Pulmonary artery endothelial cell (primary cell): ENCODE measurements at places on chromosomes 6 and 20. TPM values are rescaled to one million over a fixed set of nuclear protein-coding genes. Genes with fewer than 3 reads are reported as not detected.
A peak's percentile ranks its signal among the peaks of the same experiment; 100 is the strongest.

Gene CLVS2
- total RNA-seq = not detected in 2 replicates

Gene IDH3B
- total RNA-seq = 121 and 141 TPM in 2 replicates

GRCh38 chr20:11895861-11896387, 21.8 kb upstream of the BTBD3 start:
- no peak for DNase-seq

Gene HRH3
- total RNA-seq = not detected in 2 replicates

DNA sequence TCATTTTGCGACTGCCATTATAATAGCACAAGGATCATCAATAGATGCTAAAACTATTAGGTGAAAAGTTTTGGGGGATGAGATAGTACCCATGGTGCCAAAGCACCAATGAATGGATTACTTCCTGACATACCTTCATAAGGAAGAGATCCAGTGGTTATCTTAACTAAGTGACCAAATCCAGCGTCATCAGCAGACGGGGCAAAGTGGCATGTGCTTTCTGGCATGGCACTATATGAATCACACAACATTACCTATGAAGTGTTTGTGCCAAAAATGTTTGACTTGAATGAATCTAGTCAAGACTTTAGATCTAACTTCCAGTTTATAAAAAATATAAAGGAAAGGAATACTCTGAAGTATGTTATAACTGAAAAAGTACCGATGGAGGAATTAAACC, 10.8 kb downstream of the TRIM26 start:
- DNase-seq = no peak

Gene CFAP61
- not detected in 2 replicates for total RNA-seq

Gene TP53INP2
- total RNA-seq = 3.4 TPM in 2 replicates

DNA sequence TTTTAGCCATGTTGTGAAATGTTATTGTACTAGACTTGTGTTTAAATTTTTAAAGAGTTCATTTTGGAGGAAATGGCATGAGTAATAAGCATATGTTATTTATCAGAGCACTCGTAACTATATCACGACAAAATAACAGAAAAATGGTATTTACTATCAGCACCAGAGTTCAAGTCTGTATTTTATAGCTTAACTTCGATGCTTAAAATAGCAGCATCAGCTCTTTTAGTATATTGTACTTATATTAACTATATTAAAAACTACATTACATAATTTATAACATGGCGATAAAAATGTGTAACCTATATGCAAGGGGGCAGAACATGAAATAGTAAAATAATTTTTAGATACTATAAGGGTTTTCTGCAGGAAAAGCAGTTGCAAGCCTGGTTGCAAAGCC, 52.9 kb downstream of the ABRACL start:
- no peak for DNase-seq

DNA sequence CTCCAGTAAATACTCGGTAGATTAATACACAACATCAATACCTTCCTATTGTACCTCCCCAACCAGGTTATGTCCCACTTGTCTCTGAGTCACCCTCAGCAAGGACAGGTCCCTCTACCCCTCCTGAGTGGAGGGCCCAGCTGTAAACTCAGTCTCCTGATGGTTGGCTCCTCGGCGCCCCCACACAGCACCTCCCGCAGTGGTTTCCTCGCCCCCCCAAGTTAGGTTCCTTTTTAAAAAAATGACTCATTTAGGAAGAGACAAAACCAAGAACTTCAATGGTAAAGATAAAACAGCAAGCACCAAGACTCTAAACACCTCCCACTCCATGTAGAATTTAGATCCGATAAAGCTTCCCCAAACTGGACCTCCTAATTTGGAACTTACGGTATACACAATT, 83.5 kb downstream of the TRERF1 start:
- no peak for DNase-seq

Gene DAAM2
- 0.04 and 0.07 TPM in 2 replicates for total RNA-seq

Gene SMLR1
- not detected in 2 replicates for total RNA-seq

Gene CENPQ
- total RNA-seq = 6.3 and 8.2 TPM in 2 replicates

DNA sequence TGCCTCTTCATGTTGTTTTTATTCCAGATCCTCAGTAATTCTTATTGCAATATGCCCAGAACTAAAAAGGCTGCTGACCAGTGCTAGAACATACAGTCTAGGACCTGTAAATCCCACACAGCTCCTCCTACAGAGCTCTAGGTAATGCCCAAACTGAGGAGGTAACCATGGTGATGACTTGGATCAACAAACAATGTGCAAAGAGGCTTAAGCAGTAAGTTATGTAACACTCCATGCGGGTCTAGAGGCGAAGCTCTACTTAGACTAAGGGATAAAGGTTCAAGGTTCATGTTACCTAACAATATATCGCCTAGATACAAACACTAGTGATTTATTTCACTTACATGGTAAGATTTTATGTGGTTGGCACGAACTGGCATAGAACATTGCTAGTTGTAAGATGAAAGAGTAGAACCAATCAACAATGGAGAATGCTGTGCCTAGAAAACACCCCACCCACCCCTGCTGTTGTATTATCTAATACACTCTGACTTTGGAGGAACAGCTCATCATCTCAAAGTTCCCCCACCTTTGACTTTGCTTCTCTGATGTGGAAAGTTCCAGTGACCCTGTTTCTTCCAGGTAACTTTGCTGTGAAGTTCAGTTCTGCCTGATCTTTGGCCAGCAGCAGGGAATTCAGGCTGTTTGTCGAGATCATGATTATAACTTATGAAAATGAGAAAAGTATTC, 242.4 kb downstream of the ALDH8A1 start:
- DNase-seq = no peak

Gene FAM209A
- not detected in 2 replicates for total RNA-seq

DNA sequence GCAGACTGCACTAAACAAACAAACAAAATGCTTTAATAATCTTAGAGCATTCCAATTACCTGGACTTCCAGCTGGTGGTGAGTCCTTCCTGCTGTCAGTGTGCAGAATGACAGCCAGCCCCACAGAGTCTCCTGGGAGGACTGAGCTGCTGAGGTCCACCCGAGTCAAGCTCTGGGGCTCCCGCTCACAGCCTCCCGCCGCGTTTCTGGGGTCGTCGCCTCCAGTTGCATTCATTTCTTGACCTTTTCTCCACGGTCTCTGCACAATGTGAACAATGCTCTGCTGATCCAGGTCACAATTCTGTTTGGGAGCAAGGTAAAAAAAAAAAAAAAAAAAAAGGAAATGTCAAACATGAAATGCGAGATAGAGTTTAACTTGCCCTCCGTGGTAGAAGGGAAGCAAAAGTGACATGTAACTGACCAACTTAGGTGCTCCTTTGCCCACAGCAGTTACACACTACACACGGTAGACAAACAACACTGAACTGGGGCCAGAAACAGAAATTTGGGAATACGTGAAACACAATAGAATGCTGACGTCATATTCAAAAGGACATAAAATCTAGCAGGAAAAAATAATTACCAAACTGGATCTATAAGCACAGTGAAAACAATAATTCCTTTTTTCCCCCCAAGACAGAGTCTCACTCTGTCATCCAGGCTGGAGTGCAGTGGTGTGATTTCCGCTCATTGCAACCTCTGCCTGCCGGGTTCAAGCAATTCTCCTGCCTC, 464.9 kb downstream of the PRKN start:
- no peak for DNase-seq

GRCh38 chr6:40408786-40409542, 178.2 kb downstream of the LRFN2 start:
- DNase-seq = no peak

GRCh38 chr20:4813863-4814695, 92.4 kb downstream of the PRND start:
- DNase-seq = peak; percentile 57

DNA sequence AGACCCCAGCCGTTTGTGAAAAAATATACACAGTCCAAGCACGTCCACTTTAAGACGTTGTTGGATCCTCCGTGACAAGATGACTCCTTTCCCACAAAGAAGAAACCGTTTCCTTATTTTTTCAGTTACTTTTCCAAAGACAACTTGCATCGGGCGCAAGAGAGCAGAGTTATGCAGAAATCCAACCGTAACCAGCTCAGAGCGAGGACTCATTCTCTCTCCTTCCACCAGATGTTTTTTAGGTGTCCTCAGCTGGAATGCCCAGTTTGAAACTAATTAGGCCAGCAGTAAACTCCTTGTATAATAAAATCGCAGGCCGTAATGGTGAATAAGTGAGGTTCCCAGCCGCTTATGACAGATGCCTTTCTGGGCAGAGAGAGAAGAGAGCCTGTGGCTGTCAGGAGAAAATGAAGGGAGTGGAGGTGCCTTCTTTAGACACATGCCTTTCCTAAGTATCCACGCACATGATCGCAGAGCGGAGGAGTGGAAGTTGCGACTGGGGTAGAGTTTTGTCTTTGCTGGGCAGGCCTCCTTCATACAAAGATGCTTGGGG, 2.8 kb downstream of the EYA2 start:
- no peak for DNase-seq

DNA sequence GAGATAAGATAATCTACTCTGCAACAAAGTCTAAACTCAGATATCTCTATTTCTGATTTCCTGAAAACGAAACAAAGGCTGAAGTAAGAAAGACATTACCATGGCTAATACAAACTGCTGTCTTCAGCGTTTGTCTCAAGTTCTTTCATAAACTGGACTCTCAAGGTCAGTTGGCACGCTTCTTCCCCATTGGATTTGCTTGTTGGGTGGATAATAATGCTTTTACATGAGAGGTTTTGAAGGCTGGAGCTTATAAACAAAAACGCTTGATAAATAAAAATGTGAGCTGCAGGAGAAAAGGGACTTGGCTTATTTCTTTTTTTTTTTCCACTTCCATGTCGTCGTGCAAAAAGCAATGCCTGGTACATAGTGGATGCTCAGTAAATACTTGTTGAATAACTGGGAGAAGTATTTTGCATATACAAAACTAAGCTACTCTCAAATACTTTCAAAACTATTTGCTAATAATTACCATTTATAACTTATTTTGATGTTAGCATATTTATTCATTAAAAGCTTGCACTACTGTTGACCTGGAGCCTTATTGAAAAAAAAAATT, 65.7 kb upstream of the EEF1A1 start:
- DNase-seq = no peak

- DNase-seq = no peak
Observed at GRCh38 chr20:18321316-18321715, 33.0 kb downstream of the ZNF133 start.

DNA sequence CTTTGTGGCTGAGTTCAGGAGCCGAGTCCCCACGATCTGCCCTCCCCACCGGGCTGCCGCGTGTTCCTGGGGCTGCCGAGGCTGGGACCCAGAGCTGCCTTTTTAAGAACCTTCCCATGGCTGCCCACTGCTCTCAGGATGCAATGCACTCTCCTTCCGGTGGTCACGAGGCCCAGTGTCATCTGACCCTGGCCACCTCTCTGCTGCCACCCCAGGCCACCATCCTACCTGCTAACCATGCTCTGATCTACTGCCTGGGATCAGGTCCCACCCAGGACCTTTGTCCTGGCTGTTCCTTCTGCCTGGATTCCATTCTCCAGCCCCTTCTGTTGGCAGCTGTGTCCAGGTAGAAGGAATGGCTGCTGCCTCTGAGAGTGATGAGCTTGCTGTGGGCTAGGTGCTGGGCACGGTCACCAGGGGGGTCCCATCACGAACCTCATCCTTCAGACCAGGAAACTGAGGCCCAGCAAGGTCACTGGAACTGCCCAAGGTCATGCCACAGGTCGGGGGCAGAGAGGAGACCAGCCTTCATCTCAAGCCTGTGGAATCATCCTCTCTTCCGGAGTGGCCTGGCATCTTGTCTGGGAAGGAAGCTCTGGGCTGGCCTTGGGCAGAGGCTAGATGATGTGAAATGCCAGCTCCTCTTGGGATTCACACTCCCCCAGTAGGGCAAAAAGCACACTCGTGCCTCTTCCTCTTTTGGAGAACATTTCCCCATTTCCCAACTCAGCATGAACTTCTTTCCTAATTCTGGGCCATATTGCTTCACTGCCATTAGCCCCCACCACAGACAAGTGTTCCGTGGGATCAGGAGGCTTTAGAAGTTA, 20.5 kb downstream of the PCK1 start:
- DNase-seq = no peak

DNA sequence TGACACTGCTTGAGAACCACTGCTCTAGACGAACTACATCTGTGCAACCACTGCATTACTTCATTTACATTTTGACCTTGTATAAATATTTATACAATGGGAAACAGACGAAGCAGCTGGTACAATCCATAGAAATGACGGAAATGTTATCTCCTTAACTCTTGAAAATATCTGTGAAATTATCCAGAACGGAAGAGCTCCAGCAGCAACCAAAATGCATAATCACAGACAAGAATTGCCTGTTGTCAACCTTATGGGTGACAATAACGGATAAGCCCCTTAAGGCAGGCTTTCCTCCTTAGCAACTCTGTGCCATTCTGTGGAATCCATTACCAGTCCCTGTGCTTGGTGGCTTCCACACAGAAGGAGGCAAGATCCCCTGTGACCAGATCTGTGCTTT, 115.4 kb downstream of the DTNBP1 start:
- DNase-seq = no peak

- DNase-seq = no peak
Observed at GRCh38 chr20:17698384-17698783, 1.4 kb upstream of the BANF2 start.

DNA sequence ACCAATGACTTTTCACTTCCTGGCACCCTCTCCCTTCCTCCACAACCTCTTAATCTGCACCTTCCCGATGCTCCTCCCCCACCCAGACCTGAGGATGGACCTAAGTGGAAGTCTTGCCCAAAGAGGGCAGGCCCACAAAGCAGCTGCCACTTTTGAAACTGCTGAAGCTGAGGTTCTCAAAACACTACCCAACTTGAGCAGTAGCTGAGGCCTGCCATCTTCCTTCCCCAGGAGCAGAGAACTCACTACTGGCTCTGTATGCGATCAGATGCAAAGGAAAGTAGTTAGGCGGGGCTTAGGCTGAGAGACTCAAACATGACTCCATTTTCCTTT, 1.5 kb downstream of the HM13 start:
- DNase-seq = no peak
